Airway epithelial cell (primary cell): ENCODE measurements at places on chromosomes 3 and 15. TPM values are rescaled to one million over a fixed set of nuclear protein-coding genes. Genes with fewer than 3 reads are reported as not detected.

IQCH gene
- total RNA-seq: 1.6 and 2.6 TPM in 2 replicates

RARB gene
- total RNA-seq: 1.7 and 1.9 TPM in 2 replicates

ZNF620 gene
- total RNA-seq: 0.33 and 2.0 TPM in 2 replicates

LRRC49 gene
- 3.3 and 8.8 TPM in 2 replicates for total RNA-seq

PRICKLE2 gene
- total RNA-seq: 5.7 and 9.2 TPM in 2 replicates

SLC2A2 gene
- not detected in 2 replicates for total RNA-seq

C3orf80 gene
- not detected in 2 replicates for total RNA-seq

PP2D1 gene
- not detected in 2 replicates for total RNA-seq

PEAK1 gene
- total RNA-seq: 2.6 and 6.2 TPM in 2 replicates

NR1I2 gene
- total RNA-seq: not detected in 2 replicates

ALDH1L1 gene
- total RNA-seq: 2.9 and 4.8 TPM in 2 replicates

PRSS50 gene
- total RNA-seq: not detected in 2 replicates

SNX4 gene
- 23.1 and 32.9 TPM in 2 replicates for total RNA-seq

CLCN2 gene
- 6.4 and 7.9 TPM in 2 replicates for total RNA-seq

SECISBP2L gene
- total RNA-seq: 6.6 and 12.6 TPM in 2 replicates

CX3CR1 gene
- total RNA-seq: not detected in 2 replicates

STRC gene
- 0.14 TPM in 1 of 2 replicates, not detected in the other for total RNA-seq

IL12A gene
- total RNA-seq: 0.05 and 0.21 TPM in 2 replicates

MESP1 gene
- 0.07 TPM in 1 of 2 replicates, not detected in the other for total RNA-seq
